ENCODE measurements at places on chromosomes 16 and 17.

DNA sequence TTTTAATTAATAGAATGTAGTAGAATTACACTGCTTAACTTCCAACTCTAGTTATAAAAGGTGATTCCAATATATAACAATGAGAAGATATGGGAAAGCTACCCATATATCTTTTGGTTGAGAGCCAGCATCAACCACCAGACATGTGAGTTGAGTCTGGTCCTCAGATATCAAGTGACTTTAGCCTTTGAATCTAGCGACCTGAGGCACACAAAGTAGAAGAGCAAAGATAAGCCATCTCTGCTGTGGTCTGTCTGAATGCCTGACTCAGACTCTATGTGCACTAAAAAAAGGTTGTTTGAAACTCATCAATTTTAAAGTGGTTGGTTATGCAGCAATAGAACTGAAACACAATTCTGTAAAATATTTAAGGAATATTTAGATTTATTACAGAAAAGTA is 492.5 kb upstream of the SOX9 start:
- DNase-seq: no peak

DNA sequence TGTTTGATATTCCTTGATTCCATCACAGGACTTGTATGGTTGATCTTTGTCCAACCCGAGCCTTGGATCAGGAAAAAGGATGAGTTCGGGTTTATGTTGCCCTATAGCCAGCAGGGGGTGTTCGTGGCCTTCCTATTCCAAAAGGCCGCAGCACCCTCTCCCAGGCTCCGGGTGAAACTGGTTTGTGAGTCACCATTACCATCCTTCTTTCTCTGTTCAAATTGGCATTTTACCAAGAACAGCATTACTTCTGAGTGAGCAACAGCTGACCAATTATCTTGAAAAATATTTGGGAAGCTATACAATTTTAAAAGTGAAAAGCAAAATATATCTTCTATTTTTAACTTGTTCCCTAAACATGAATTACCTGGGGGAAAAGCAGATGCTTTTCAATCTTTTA is 24.3 kb upstream of the KRT20 start:
- DNase-seq: peak; percentile 27

DNA sequence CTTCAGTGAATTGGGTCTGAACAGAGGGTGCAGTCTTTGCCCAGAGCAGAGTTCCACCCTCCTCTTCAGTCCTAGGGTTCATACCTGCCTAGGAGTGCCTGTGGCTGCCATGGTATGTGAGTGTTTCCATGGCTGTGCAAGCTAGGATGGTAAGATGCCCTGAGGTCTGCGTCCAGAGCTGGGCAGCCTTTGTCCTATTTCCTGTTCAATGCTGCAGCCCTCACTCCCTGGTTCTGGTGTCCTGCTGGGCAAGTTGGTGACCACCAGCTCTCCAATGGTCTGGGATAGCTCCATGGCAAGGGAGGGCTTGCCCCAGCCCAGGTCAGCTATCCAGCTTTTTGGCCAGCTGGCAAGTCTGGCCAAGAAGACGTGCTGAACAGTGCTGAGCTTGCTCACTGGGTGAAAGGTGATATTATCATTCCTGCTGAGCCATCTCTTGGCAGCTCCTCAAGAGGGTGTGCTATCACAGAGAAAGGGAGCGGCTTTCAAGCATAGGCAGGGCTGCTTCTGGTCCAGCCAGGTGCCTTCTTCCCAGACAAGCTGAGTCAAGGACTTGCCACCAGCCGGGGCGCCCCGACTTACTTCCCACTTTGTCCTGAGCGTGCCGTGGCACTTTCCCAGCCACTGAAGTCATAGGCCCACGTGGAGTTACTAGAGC is 13.0 kb upstream of the NFATC3 start:
- no peak for DNase-seq

DNA sequence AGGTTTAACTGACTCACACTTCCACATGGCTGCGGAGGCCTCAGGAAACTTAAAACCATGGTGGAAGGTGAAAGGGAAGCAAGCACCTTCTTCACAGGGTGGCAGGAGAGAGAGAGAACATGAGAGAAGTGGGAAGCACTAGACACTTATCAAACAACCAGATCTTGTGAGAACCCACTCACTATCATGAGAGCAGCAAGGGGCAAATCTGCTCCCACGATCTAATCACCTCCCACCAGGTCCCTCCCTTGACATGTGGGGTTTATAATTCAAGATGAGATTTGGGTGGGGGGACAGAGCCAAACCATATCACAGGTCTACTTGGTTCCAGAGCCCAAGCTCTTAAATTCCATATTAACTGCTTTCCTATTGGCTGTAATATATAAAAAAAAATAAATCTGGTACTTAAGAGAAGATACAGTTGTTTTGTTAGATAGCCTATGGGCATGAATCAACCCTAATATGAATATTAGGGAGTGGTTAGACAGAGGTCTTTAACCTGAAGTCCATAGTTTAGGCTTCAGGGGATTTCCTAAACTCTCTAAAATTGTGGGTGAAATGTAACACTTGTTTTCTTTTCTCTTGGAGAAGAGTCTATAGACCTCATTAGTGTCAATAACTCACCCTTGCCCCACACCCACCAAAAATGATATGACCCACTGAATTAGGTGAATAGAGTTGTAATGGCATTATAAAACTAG is 56.7 kb downstream of the SKAP1 start:
- DNase-seq: no peak

GRCh38 chr16:56944954-56945839 is 13.3 kb downstream of the HERPUD1 start:
- DNase-seq: no peak

DNA sequence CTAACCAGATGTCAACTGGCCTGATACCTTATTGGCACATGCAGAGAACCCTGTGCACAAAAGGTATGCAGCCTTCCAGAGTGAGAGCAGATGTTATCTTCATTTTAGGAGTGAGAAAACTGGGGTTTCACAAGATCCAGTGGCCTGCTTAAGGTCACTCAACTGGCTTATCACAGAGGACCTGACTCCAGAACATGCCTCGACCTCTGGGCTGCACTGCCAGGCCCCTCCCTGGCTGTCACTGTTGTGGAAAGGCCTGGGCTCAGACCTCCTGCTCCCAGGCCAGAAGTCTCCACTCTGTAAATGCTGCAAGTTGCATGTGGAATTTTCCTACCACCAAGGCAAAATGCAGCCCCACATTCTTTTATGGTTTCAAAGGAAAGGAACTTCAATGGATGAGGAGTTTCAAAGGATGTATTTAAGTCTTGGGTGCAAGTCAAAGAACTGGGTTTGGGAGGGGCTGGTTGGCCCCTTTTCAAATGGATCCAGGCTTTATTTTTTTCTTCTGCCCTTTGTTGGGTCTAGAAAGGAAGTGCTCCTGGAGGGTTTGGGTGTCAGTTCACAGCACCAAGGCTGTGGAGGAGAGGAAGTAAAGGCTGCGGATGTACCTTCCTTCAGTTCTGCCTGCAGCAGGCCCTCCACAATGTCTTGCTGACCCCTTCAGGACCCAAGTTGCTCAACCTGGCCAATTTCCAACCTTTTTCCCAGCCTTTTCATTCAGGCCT is 30.4 kb upstream of the SMPD3 start:
- no peak for DNase-seq

- DNase-seq: no peak
Observed at GRCh38 chr16:87173294-87173893, 143.8 kb downstream of the C16orf95 start.

GRCh38 chr17:4472286-4472685 is 26.4 kb upstream of the SPNS2 start:
- DNase-seq: no peak

DNA sequence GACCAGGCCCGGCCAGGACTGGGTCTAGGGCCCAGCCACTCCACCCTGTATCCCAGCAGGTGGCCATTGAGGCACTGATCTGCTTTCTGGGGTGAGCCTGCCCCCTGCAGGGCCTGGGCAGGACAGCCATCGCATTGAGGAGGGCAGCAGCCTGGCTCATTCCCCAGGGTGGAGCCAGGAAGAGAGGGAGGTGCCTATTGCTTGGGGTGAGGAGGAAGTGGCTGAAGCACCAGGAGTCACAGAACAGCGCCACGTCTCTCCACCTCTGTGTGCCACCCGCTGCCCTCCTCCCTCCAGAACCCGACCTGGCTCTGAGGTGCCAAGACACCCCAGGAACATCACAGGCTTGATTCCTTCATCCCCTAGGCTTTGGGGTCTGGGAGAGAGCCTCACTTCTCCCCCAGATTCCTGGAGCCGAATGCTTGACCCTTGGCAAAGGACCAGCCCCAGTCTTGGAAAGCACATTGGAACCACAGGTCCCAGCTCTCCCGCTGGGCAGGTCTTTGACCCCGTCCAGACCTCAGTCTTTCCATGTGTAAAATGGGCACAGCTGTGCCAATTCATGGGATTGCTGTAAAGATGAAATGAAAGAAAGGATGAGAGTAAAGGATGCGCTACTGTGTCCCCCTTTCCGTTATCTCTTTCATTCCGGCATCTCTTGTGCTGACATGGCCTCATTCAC is 7.2 kb upstream of the KRT36 start:
- DNase-seq: no peak

DNA sequence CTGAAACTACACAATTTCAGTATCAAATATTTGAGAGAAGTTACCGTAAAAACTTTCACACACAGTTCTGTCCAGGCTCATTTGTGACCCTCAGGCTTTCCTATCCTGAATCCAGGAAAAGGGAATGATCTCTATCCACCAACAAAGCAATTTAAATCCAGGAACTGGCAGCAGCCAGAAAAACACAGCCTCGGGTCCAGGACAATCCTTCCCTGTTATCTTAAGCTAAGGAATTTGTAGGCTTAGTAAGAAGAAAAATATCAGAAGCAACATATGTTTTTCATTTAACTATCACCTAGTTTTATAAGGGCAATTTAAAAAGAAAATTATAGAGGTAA is 47.1 kb downstream of the TEX2 start:
- no peak for DNase-seq

DNA sequence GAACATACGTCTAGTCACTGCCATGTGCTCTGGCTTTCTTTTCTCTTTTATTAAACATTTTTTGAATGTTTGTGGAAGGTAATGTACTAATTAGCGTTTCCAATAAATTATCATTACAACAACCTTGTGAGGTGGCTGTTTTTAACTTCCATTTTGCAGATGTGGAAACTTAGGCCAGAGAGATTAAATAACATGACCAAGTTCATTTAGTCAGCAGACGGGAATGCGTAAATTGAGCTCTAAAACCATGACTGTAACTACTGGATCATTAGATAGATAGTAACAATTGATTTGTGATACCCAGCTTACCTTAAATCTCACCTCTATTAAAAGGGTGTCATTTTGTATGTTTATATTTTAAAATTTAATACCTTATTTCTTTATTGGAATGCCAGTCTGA is 49.4 kb downstream of the RABEP1 start:
- no peak for DNase-seq

DNA sequence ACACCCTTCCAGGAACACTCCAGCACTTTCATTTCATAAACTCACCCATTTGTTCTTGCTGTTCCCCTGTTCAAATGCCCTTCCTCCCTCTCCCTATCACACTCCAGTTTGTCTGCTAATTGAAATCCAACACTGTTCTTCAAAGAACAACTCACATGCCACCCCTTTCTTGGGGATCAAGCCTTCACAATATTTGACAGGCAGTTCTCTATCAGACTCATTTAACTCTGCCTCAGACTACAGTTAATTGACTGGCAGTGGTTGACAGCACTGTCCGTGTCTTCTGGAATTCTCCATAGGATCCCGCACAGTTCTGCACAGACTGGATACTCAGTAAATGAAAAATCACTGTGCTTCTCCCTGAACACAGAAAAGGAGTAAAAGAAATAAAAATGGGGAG is 87.8 kb downstream of the PMP22 start:
- DNase-seq: no peak

All from esophagus squamous epithelium (tissue), 5 donors.